IMR-90 (cell line): ENCODE measurements at places on chromosomes 3 and 15. TPM values are rescaled to one million over a fixed set of nuclear protein-coding genes. Genes with fewer than 3 reads are reported as not detected.
A peak's percentile ranks its signal among the peaks of the same experiment; 100 is the strongest.

DNA sequence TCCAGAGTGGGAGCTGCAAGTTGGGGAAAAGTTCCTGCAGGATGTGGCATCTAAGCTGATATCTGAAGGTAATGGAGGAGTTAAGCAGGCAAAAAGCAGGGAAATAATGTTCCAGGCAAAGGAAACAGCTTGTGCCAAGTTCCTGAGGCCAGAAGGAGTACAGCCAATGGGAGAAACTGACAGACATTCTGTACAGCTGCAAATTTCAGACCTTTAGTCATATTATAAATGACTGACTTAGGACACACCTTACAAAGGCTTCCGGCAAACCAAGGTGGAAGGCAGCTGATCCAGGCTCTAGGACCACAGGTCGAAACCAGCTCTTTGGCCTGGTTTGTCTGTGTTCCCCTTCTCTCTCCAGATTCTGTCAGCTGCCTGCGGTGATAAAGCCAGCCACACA is 9.3 kb downstream of the WWTR1 start:
- no peak for DNase-seq
- H3K27ac ChIP-seq: no peak overlapping the region
- peaks cover 10% of the 10 kb centered on the region for H3K4me1 ChIP-seq
- H3K36me3 ChIP-seq: peaks cover 35% of the 10 kb centered on the region
- H3K27me3 ChIP-seq: no peaks in the 10 kb centered on the region
- no peak overlapping the region for H3K4me3 ChIP-seq

- H3K4me3 ChIP-seq: no peak overlapping the region
- peaks cover 4% of the 10 kb centered on the region for H3K4me1 ChIP-seq
- no peak overlapping the region for H3K27ac ChIP-seq
- DNase-seq: peak; percentile 53
Observed at GRCh38 chr3:69823743-69824142, 84.5 kb downstream of the MITF start.

- H3K36me3 ChIP-seq: peaks cover 17% of the 10 kb centered on the region
- DNase-seq: peak; percentile 70
- peak overlapping the region; percentile 6; the same call in 1 of the 2 replicates for H3K27ac ChIP-seq
- no peak overlapping the region for H3K4me3 ChIP-seq
- H3K4me1 ChIP-seq: peaks cover 20% of the 10 kb centered on the region
Observed at GRCh38 chr3:124772081-124772831, 42.0 kb downstream of the UMPS start.

DNA sequence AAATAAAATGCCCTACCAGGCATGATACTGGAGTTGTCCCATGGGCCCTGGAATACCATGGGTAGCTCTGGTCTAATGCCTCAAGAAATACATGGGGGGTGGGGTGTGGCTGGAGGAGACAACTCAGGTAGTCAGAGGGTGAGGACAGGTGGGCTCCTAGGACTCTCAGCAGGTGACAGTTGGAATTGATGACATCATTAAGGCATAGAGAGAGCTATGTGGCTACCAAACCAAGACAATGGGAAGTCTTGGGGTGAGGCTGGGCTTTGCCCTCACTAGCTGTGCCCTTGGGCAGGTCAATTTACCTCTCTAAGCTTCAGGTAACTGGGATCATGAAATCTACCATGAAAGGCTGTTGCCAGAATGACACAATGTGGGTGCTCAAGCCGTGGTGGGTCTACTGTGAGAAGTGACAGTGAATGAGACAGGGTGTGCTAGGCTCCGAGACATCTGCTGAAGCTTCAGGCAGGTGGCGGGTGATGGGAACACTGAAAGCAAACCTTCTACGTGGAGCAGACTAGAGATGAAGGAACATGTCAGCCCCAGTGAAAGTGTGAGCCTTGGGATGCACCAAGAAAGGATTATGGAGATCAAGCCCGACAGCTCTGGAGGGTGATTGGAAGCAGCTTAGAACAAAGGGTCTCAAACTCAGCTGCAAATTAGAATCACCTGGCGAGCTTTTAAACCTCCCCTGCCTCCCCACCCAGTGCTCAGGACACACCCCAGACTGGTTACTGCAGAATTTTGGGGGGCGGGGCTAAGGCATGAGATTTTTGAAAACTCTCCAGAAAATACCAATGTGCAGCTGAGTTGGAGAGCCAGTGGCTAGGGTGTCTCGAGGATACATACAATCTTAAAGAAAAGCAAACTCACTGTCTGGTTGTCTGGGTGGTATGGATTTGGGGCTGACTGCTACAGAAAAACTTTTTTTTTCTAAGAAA is 21.5 kb downstream of the SLC6A20 start:
- peaks cover 86% of the 10 kb centered on the region for H3K27me3 ChIP-seq
- H3K4me3 ChIP-seq: no peak overlapping the region
- H3K4me1 ChIP-seq: no peaks in the 10 kb centered on the region
- no peak overlapping the region for H3K27ac ChIP-seq
- H3K36me3 ChIP-seq: no peaks in the 10 kb centered on the region

- no peak for DNase-seq
- no peak overlapping the region for H3K4me3 ChIP-seq
Observed at GRCh38 chr3:152322756-152323155, 54.0 kb downstream of the MBNL1 start.

The SMCO1 gene
- not detected in 2 replicates for total RNA-seq
